ENCODE measurements at places on chromosomes 2 and 18.

DNA sequence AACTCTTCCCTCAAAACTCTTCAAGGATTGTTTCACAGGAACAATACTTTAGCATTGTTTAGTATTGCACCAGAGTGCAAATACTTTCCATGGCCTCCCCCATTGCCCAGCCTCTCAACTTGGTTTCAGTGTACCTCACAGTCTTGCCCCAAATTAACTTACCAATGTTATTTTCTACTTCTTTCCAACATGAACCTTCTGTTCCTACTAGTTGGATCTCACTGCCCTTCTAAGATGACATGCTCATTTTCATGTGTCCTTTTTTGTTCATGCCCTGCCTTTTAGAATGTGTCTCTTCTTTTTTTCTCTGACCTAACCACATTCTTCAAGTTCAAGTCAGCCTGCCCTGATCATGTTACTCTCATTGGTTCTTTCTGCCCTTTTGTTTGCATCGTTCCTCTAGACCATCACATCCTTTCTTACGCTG lies 4.1 kb downstream of the SPATS2L start:
- DNase-seq, result no peak

- DNase-seq, result no peak
Measured at GRCh38 chr2:85600951-85601770, 1.3 kb downstream of the TMEM150A start.

GRCh38 chr2:204133476-204133875 lies 196.9 kb downstream of the ICOS start:
- DNase-seq, result no peak

GRCh38 chr2:233343171-233343705 lies 11.1 kb upstream of the DGKD start:
- no peak for DNase-seq

DNA sequence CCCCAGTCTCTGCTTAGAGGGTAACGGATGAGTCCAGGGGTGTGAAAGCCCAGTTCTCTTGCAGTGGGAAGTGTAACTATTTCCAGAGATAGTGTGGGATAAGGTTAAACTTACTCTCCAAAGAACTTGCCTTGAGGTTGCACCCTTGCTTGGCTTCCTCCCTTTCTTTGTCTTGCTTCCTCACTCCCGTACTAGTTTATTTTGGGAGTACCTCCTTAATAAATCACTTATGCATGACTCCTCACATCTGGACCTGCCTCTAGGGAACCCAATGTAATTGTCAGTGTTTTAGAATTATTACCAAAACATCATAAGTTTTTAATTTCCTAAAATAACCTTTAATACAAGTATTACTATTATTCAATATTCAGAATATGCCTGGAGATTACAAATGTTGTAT lies 35.2 kb downstream of the CPO start:
- DNase-seq, result no peak

GRCh38 chr18:10265560-10266333 lies 188.7 kb upstream of the APCDD1 start:
- no peak for DNase-seq

DNA sequence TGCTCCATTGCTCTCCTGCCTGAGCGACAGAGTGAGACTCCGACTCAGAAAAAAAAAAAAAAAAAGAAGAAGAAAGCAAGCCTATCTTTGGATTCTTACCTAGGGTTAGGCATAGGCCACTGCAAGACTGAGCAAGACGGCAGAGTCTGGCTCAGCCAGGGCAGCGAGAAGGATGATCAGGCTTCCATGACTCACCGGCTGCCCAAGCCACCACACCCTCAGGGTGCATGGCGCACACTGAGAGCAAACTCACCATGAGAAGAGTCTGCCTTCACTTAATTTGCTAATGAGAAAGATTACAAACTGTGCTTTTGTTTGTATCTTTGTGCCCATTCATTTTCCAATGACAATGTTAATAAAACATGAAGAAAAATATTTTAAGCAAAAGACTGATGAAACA lies 8.2 kb downstream of the FAM110C start:
- peak; percentile 59 for DNase-seq
